T-helper 17 cell (primary cell): ENCODE measurements at places on chromosomes 2 and 18.

DNA sequence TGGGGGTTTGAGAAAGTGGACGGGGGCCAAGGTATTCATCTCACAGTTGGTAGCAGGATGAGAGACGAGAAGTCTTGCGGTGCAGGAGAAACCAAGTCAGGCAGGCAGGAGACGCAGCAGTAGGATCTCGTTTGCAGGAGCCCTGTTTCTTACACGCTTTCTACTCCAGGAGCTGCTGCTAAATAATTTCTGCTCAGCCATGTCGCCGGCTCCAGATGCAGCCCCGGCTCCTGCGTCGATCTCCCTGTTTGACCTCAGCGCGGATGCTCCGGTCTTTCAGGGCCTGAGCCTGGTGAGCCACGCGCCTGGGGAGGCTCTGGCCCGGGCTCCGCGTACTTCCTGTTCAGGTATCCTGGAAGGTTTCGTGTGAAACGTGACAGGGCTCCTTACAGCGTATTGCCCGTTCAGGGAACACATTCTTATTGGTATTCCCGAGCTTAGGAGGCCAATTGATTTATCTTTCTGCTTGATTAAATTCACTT, 494 bp downstream of the ANKZF1 start:
- DNase-seq = no peak
- H3K27me3 ChIP-seq = no peaks in the 10 kb centered on the region
- H3K4me3 ChIP-seq = peak overlapping the region; percentile 99
- H3K36me3 ChIP-seq = peaks cover 11% of the 10 kb centered on the region

GRCh38 chr2:55452879-55453278, 33.2 kb upstream of the CCDC88A start:
- no peak overlapping the region for H3K4me3 ChIP-seq
- DNase-seq = no peak
- no peaks in the 10 kb centered on the region for H3K36me3 ChIP-seq
- no peak overlapping the region for H3K27ac ChIP-seq
- H3K4me1 ChIP-seq = no peaks in the 10 kb centered on the region

- no peak overlapping the region for H3K4me3 ChIP-seq
- H3K4me1 ChIP-seq = peaks cover 40% of the 10 kb centered on the region
These were observed 131.1 kb downstream of the RBMS1 start for GRCh38 chr2:160362541-160362940.

GRCh38 chr2:3257826-3258225, 119.8 kb downstream of the EIPR1 start:
- no peak for DNase-seq
- H3K4me1 ChIP-seq = peaks cover 12% of the 10 kb centered on the region
- H3K27me3 ChIP-seq = no peaks in the 10 kb centered on the region
- no peak overlapping the region for H3K4me3 ChIP-seq
- H3K36me3 ChIP-seq = peaks cover 8% of the 10 kb centered on the region

GRCh38 chr2:238684362-238685326, 163.2 kb upstream of the TWIST2 start:
- peaks cover 60% of the 10 kb centered on the region for H3K27me3 ChIP-seq
- no peak overlapping the region for H3K27ac ChIP-seq
- DNase-seq = no peak
- no peaks in the 10 kb centered on the region for H3K36me3 ChIP-seq
- H3K4me1 ChIP-seq = no peaks in the 10 kb centered on the region

DNA sequence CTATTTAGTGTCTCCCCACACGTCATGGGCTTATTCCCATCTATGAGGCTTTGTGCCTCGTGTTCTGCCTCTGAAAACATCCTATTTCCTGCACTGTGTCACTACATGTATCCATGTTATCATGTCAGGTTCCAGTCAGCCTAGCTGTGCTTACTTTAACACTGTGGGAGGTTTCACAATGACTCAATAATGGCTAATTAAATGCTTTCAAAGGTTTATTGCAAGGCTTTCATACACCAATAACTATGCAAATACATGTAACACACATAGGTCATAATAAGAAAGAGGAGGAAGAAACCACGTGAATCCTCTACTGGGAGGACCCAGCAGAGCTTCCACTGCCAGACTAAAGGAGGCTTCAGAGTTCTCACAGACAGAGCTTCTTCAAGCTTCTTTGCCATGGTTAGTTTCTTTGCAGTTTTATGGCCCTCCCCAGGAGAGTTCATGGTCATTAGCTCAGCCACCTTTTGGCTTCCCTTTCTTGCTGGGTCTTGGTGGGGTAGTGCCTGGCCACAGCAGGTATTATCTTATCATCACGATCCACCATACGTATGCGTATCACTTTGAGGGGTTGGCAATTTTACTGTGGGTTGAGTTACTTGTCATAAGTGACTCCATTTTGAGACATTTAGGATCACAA, 5.1 kb upstream of the COLEC12 start:
- no peak overlapping the region for H3K27ac ChIP-seq
- H3K36me3 ChIP-seq = no peaks in the 10 kb centered on the region
- no peak for DNase-seq
- peaks cover 21% of the 10 kb centered on the region for H3K27me3 ChIP-seq
- peaks cover 2% of the 10 kb centered on the region for H3K4me1 ChIP-seq

- H3K27me3 ChIP-seq = no peaks in the 10 kb centered on the region
- H3K36me3 ChIP-seq = no peaks in the 10 kb centered on the region
- DNase-seq = no peak
These were observed 135.3 kb upstream of the NOSTRIN start for GRCh38 chr2:168667156-168667555.

GRCh38 chr18:23151414-23152099, 16.3 kb downstream of the CABLES1 start:
- no peak for DNase-seq
- peaks cover 14% of the 10 kb centered on the region for H3K27me3 ChIP-seq
- no peaks in the 10 kb centered on the region for H3K36me3 ChIP-seq
